ENCODE measurements at places on chromosomes 13 and 19. TPM values are rescaled to one million over a fixed set of nuclear protein-coding genes. Genes with fewer than 3 reads are reported as not detected.
A peak's percentile ranks its signal among the peaks of the same experiment; 100 is the strongest.

DNA sequence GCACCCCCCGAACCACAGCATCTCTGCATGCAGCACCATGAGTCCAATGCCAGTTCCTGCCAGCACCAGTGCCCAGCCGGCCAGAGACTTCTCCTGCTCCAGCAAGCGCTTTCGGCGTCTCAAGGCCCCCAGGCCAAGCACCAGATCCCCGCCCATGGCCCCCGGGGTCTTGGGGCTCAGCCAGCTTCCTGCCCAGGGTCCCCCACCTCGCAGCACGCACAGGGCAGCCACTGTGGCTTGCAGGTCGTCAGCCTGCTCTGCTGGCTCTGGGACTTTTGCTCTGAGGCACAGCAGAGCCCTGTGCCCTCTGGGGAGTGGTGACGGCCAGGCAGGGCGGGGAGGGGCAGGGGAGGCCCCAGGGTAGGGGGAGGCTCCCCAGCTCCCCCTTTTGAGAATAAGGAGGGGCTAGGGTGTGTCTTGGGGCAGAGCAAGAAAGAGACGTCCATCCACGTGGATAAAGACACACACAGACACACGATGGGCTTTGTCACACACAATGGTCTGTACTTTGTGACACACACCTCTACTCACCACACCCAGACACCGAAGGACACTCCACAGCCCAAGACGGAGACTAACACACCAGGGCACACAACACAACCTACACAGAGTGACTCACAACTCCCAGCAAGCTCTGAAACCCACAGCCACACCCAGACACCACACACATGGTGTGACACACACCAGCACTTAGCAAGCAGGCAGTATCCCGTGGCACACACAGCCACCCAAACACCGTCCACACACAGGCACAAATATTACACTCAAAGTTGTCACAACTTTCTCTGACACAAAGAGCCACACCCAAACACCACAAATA is at the start of gene KCNN4:
TSS of gene KCNN4 (minus strand) at position 268 of the 820 bp plus-strand sequence. CDS start at position 156, 112 bp downstream.
- peak; percentile 58 for DNase-seq

ZNF91 gene
- 145 TPM for total RNA-seq

CYP4F8 gene
- total RNA-seq = not detected

GRCh38 chr19:58474997-58475713 is 997 bp upstream of the ZNF446 start:
- DNase-seq = no peak

- no peak for DNase-seq
These were observed 1.4 kb downstream of the ZNF575 start for GRCh38 chr19:43534305-43534815.

DNA sequence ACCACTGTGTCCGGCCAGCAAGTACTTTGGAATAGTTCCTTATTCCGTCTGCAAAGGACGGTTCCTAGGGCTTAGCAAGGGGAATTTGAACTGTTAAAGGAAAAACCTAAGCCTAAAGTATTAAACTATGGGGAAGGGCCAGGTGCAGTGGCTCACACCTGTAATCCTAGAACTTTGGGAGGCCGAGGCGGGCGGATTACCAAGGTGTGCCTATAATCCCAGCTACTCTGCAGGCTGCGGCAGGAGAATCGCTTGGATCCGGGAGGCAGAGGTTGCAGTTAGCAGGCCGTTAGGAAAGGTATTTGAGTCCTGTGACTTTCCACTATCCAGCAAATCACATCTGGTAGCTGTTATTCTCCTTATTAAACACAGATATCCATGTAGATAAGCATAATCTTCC is 9.4 kb upstream of the RAB20 start:
- DNase-seq = no peak

GRCh38 chr19:21749090-21749489 is 18.3 kb downstream of the ZNF100 start:
- DNase-seq = no peak

DNA sequence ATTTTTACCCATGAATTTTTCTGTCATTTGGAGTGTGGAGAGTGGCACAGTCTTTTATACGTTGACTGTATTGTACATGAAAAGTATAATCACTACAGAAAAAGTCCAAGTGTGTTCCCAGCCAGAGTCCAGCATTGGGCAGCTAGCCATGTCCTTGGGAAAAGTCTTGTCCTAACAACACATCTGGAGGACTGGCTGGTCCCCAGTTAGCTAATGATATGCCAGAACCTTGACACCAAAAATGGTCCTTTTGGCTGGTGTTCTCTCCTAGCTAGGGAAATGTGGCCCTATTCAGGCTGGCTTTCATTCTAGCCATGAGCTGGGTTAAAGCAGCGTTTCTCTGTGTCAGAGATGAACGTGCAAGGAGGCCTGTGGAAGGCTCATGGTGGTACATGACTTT is 98.9 kb downstream of the ESD start:
- DNase-seq = peak; percentile 79
